Left renal pelvis (tissue), 4 donors: ENCODE measurements at places on chromosomes 3 and 15. TPM values are rescaled to one million over a fixed set of nuclear protein-coding genes. Genes with fewer than 3 reads are reported as not detected.
A peak's percentile ranks its signal among the peaks of the same experiment; 100 is the strongest.

- DNase-seq = no peak
Measured at GRCh38 chr3:100245136-100245535, 15.7 kb upstream of the TBC1D23 start.

NLGN1 gene
- polyA plus RNA-seq = 5.3 TPM

- DNase-seq = no peak
Measured at GRCh38 chr15:79170256-79170664, 79.7 kb upstream of the RASGRF1 start.

- no peak for DNase-seq
Measured at GRCh38 chr3:187943677-187944389, 198.6 kb upstream of the BCL6 start.

- DNase-seq = peak; percentile 5
Measured at GRCh38 chr3:19543212-19543841, 390.7 kb downstream of the EFHB start.

- DNase-seq = no peak
Measured at GRCh38 chr15:41692049-41692448, 31.8 kb downstream of the MGA start.

GRCh38 chr3:31016196-31016595 is 121.7 kb upstream of the GADL1 start:
- no peak for DNase-seq

STRC gene
- 2.1 TPM for polyA plus RNA-seq

- DNase-seq = no peak
Measured at GRCh38 chr15:82105451-82106215, 59.8 kb upstream of the MEX3B start.

LYZL4 gene
- not detected for polyA plus RNA-seq

FBLN2 gene
- 32.2 TPM for polyA plus RNA-seq

C3orf70 gene
- 8.8 TPM for polyA plus RNA-seq

- DNase-seq = no peak
Measured at GRCh38 chr3:151804267-151804666, 9.6 kb upstream of the AADAC start.

- DNase-seq = no peak
Measured at GRCh38 chr3:33915796-33916546, 117.5 kb downstream of the PDCD6IP start.

MYZAP gene
- 5.2 TPM for polyA plus RNA-seq

DNA sequence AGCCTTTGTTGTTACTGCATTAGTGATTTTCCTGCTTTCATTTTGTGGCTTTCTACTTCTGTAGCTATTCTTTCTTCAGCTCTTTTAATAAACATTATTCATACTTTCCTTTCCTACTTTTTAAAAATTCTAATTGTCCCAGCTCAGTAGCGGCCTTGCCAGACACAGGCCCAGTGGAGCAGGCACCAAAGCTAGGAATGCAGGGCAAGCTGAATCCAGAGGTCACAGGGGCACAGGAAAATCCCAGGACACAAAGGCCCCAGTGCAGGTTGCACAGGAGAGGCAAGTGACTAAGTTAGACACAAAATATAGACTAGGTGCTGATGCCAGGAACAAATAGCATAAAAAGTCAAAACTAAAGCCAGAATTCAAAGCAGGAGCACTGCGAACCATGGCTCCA is 49.0 kb upstream of the CCDC80 start:
- DNase-seq = no peak

GRCh38 chr3:127821394-127821793 is 921 bp downstream of the MGLL start:
- no peak for DNase-seq

DNA sequence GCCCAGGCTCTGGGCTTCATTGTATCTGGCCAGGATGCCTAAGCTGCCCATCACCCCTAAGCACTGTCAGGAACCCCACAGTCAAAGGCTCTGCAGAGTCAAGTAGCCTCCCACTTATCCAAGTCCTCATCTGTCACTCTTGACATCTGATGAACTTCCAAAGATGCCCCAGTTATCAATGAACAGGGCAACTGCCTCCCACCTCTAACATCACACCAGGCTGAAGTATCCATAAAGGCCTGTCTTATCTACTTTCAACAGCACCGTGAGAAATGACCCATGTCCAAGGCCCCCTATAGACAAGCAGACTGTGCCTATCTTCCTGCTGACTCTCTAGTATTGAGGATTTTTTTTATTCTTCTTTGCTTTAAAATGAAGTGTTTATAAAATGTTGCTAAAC is 56.4 kb downstream of the TRIM69 start:
- DNase-seq = no peak

- DNase-seq = no peak
Measured at GRCh38 chr3:38579141-38579540, 70.3 kb downstream of the SCN5A start.

- no peak for DNase-seq
Measured at GRCh38 chr3:174949523-174949922, 90.4 kb downstream of the NAALADL2 start.

- no peak for DNase-seq
Measured at GRCh38 chr3:187667526-187667925, 2.7 kb downstream of the SST start.

GRCh38 chr3:38986901-38987300 is 64.8 kb downstream of the SCN11A start:
- no peak for DNase-seq

DNA sequence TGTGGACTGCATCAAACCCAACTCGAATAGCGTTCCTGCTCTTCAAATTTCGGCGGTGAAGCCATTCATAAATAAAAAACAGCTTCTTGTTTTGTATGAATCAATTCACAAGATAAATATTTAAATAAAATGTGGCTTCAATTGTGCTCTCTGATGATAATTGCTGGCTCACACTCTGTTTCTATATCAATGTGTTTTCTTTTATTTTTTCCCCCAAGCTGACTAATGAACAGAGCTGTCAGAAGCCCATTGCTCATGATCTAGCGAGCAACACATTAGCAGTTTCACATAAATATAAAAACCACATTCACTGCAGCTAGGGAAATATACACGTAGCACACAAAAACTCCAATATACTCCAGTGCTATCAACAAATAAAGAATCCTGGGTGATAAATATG is 45.0 kb upstream of the FOXP1 start:
- no peak for DNase-seq

SLC6A1 gene
- polyA plus RNA-seq = 1.3 TPM

DNA sequence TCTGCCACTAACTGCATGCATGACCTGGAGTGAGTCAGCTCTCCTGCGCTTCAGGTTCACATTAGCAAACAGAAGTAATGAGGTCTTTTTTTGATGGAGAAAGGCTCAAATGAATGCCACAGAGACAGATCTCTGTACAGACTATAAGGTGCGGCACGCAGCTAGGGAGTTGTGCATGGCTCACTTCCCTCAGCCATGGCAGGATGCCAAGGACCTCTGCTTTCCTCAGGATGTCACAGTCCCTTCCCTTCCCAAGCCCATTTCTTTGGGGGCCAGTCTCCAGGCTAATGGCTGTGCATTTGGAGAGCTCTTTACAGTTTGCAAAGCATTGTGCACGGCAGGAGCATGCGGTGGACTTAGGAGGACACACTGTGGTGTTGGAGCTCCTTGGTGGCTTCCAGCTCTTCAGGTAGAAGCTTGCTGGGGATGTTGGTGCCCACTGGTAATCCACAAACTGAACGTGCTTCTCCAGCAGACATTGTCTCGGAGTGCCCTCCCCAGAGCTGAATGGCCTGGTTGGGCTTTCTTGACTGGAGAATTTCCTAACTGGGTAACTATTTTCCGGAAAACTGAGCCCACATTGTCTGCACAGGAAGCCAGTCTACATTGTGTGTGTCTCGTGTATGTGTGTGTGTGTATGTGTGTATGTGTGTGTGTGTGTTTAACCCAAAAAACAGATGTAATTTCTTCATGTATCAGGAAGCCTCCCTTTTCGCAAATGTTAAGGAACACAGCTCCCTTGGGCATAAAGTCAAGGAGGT is 172.5 kb upstream of the TLE3 start:
- DNase-seq = no peak

TMEM40 gene
- 0.38 TPM for polyA plus RNA-seq

VPS39 gene
- polyA plus RNA-seq = 56.1 TPM

DNA sequence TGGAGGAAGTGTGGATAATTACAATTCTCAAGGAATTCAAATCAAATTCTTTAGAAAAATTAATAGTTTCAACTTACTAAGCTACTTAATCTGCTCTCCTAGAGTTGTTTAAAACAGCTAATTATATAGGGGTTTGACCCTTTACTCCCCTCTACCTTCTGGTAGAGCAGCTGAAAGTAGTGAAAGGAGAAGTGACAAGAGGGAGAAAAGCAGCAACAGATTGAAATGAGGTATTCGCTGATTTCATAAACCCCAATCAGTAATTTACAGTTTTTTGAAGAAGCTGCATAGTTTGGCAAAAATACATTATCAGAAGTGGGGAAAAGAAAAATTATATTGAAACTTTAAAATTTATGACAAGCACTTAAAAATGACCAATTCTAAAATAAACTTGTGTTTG is 52.8 kb downstream of the ZMAT3 start:
- DNase-seq = no peak

SLC22A13 gene
- polyA plus RNA-seq = 3.8 TPM

CTNNB1 gene
- 472 TPM for polyA plus RNA-seq

NEK10 gene
- 1.8 TPM for polyA plus RNA-seq

DNA sequence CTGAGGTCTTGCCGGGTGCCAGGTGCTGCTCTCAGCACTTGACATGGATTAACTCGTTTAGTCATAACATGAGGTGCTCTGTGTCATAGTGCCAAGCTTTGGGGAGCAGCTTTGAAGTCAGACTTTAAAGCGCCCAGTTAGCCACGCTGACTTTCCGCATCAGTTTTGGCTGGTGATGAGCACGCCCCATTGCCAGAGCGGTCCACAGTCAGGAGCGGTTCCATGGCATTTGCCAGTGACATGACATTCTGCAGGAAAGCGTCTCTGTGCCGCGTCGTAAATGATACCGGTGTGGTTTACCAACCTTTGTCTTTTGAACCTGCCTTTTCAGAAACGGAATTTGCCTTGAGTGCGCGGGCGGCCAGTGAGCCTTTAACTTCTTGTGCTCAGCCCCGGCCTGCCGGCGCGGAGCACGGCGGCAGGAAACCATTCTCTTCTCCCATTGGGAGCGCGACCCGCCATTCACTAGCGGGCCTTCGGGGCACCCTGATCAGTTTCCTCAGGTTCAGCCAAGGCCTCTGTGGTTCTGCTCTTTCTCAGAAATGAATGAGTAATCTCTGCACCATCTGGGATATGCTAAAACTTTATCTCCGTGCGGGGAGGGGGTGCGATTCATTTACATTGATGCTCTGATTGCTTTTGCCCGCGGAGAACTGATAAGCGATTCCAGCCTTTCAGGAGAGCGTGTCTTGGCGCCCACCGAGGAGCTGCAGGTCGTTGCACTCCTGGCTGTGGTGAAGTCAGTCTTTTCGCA is 1.7 kb upstream of the SLC2A2 start:
- DNase-seq = no peak

TUSC7 gene
- polyA plus RNA-seq = not detected

GRCh38 chr15:83991163-83991562 is 244.4 kb upstream of the GOLGA6L4 start:
- no peak for DNase-seq

- DNase-seq = no peak
Measured at GRCh38 chr3:4685673-4686345, 192.7 kb downstream of the ITPR1 start.

PLAAT1 gene
- polyA plus RNA-seq = 3.5 TPM

GRCh38 chr3:186477876-186478275 is 66.3 kb downstream of the CRYGS start:
- DNase-seq = no peak

SLC51B gene
- 10.1 TPM for polyA plus RNA-seq

DNA sequence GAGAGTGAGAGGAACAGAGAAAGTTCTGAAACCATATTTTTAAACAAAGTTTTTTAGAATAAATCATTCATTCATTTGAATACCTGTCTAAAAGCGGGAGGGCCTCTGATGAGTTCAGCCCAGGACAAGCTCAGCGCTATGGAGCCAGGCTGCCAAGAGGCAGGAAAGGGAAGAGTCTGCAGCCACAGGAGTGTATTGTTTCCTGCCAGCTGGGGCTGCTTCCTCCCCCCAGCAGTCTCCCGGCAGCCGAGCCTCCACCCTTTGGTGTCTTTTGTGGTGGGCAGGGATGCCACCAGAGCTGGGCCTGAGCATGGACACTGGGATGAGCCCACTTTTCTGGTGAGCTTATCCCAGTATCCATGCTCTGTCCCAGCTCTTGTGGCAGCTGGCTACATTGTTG is 199.5 kb upstream of the TPRG1 start:
- no peak for DNase-seq

ROPN1 gene
- not detected for polyA plus RNA-seq

TIMP4 gene
- 1.4 TPM for polyA plus RNA-seq

DNA sequence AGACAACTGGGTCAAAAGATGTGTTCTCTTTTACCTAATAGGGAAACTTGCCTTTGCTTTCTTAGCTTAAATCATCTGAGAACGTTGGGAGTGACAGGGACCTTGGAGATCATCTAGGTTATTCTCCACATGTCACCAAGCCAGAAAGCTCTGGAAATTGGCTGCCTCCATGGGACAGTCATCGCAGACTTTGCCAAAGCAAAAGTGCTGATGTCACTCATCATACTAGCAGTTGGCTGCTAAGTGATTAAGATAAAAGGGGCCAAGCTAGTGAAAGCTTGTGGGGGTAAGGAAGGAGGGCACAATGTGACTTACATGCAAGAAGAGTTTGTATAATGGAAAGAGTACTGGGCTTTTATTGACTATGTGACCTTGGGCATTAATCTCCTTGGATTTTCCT is 198.0 kb upstream of the PFN2 start:
- no peak for DNase-seq

- no peak for DNase-seq
Measured at GRCh38 chr3:172708921-172709773, 1.7 kb downstream of the NCEH1 start.

DNA sequence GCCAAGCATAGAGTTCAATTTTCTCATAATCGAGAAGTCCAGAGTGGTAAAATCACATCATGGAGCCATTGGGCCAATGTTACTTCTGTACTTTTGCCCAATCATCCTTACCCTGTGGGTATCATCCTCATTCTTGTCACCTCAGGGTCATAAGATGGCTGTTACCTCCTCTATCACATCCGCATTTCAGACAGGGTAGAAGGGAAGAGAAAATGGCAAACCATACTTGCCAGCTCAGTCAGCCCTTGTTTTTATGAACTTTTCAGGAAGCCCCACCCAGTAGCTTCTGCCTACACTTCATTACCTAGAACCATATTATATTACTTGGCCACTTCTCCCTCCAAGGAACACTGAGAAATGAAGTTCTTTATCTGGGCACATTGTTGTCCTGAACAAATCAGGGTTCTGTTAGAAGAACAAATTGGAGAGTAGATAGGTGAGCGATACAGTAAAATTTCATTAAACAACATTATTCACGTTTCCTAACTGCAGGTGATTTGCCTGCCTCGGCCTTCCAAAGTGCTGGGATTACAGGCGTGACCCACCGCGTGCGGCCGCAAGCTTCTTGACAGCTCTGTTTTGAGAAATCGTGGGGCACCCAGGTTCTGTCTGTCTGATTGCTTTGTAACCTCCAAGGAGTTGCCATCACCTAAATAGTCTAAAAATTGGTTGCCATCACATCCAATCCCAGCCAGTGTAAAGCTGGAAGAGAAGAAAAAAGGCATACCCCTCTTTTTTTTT is 34.5 kb upstream of the RPN1 start:
- no peak for DNase-seq

RHOV gene
- polyA plus RNA-seq = 0.26 TPM

NXPE3 gene
- polyA plus RNA-seq = 6.2 TPM

CDC25A gene
- 11.3 TPM for polyA plus RNA-seq

DZIP3 gene
- 33.2 TPM for polyA plus RNA-seq

GRCh38 chr3:130707902-130708601 is 38.6 kb downstream of the PIK3R4 start:
- DNase-seq = no peak
